ENCODE measurements at places on chromosomes 2 and 18.

- DNase-seq = no peak
Measured at GRCh38 chr18:79515331-79515730, 119.6 kb downstream of the NFATC1 start.

GRCh38 chr2:7711167-7711566 lies 794.0 kb downstream of the RNF144A start:
- no peak for DNase-seq

DNA sequence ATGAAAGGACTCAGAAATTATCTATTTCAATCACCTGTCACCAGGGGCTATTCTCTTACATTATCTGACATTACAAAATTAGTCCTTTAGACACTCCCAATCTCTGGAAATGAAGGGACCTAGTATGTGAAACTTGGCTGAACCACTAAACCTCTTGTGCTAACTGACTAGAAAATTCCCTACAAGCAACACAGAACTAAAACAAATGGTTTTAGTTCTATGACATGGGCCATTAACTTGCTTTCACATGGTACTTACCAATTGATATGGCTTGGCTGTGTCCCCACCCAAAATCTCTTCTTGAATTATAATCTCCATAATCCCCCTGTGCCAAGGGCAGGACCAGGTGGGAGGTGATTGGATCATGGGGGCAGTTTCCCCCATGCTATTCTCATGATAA lies 16.6 kb downstream of the SERPINE2 start:
- DNase-seq = no peak

DNA sequence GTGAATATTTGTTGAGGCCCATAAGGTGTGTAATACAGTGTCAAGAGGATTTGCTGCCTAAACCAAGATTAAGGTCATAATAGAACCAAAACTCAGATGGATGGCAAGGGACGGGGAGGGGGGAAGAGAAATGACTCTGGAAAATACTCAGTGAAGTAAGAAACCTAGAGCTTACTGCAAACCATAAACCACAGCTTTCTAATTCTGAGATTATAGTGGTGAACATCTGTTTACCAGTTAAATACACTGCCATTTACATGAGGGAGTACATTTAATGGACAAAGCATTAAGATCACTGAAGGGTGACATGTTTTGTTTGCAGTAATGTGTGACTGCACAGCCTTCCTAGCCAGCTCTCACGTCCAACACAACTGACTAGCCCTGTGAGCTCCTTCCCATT lies 19.8 kb downstream of the EVX2 start:
- DNase-seq = no peak

DNA sequence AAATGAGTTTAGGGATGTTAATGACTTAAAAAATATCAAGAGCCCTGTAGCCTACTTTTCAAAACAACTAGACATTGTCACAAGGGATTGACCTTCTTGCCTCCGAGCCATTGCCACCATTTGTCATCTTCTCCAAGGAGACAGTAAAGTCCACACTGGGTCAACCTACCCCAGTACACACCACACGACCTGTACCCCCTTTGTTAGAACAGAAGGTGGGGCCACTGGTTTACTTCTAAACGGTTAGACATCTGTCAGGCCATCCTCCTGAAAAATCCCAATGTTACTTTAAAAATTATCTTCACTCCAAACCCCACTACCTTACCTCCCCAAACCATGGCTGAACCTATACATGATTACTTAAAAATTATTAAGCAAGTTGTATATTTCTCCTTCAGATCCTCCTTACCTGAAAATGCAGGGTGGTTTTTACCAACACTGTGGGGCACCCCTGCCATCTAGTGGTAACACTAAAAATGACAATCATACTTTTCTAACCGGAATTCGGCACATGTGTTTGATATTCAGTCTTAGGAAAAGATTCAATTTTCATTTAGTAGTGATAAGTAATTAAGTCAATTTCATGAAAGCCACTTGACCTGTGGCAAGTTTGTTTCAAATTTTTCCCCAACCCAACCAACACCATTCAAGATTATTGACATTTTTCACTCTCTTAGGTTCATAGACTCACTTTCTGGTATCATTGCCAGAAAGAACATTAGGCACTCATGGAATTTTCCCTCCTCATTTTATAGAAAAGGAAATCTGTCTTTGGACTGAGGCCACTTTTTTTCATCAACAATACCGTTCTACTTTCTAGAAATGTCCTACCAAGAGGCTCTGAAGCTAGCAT lies 265.3 kb upstream of the PKDCC start:
- no peak for DNase-seq

DNA sequence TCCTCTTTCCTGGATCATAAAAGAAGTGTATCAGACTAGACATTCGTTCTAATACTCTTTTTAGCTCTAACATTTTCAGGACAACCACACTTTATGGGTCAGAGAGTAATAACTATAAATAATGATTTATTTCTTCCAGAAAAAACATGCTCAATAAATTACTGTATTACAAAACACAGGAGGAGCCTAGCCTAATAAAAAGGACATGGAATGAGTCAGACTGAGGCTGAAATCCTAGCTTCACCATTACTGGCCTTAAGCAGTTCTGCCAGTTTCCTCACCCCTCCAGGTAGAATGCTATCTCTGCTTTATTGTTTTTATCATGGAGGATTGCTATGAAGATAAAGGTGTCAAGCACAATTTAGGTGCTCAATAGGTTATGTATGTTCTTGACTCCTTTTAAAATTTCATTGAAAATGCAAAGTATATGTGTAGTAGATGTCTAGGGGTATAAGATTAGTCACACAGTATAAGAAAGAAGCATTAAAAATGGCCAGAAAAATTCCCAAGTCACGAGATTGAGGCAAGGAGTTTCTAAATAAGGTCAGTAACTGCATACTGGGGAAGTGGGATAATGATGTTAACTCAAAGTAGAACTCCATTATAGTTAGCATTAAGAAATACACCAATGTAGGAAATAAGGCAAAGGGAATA lies 105.5 kb upstream of the NEUROD1 start:
- no peak for DNase-seq

DNA sequence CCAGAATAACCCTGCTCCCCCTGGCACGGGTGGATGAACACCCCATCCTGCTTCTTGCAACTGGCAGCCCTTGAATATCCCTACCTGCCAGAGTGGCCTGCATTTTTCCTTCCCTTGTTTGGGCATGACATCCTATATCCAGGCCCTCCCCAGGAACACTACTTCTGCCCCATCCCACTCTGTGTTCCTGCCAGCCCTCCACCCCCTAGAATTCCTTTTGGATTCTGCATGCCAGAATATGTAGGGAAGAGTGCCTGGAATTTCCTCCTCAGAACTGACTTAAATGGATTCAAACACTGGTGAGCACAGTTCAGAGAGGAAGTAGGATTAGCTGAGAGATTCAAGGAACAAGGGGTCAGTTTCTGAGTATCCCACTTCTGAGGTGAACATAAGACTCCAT lies 123.5 kb upstream of the PELI1 start:
- DNase-seq = no peak

- no peak for DNase-seq
Measured at GRCh38 chr2:174874085-174874484, 109.8 kb upstream of the CHRNA1 start.

- DNase-seq = no peak
Measured at GRCh38 chr2:106701203-106702022, 184.6 kb downstream of the ST6GAL2 start.

- DNase-seq = no peak
Measured at GRCh38 chr2:43276962-43277391, 50.6 kb upstream of the ZFP36L2 start.

GRCh38 chr2:73920577-73921545 lies 5.8 kb upstream of the DGUOK start:
- DNase-seq = no peak

DNA sequence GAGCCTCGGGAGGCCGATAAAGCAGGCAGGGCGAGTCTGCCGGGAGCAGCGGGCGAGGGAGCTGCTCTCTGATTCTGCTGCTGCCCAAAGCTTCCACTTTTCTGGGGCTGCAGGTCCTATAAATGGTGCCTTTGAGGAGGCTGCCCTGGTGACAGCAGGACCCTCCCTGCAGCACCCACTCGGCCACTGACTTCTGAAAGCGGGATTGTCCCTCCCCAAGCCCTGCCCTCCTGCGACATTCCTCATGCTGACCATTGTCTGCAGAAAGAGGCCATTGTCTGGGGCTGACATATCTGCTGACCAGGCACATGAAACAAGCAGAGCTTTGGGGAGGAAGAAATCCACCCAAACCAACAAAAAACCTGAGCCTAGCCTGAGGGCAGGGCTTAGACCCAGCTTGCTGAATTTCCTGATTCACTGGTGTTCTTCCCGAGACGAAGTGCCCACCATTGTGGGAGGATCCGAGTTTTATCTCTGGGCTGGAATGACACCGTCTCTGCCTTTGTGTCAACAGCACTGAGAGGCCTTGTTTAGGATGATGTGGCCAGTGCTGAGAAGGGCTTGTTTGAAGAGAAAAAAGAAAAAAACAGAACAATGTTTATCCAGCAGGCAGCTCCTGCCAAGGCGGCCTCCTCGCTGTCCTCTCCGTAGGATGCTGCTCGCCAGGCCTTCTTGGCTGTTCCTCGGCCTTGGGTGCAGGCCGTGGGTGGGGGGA lies 129.7 kb downstream of the MYCN start:
- DNase-seq = peak; percentile 29

GRCh38 chr2:202038471-202039277 lies 5.0 kb downstream of the FZD7 start:
- DNase-seq = peak; percentile 31

Measured in HuH-7.5 (cell line).